GM12864 (cell line): ENCODE measurements at places on chromosomes 5 and 9.

DNA sequence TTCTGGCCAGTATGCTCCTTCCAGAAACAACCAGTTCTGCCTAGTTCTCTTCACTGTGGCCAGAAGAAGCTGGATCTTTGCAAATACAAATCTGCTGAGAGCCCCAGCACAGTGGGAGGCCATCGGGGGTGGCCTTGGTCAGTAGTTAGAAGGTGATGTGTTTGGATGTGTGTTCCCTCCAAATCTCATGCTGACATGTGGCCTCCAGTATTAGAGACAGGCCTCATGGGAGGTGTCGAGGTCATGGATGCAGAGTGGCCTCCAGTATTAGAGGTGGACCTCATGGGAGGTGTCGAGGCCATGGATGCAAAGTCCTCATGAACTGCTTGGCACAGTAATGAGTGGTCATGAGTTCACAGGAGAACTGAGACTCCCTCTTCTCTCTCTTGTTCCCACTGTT is 7.6 kb upstream of the IRX2 start:
- DNase-seq = no peak

GRCh38 chr5:54764102-54765090 is 221.0 kb downstream of the ESM1 start:
- no peak for DNase-seq

GRCh38 chr5:134240421-134240962 is 14.6 kb upstream of the PPP2CA start:
- DNase-seq = no peak

- no peak for DNase-seq
These were observed 66.2 kb upstream of the ZNF462 start for GRCh38 chr9:106796771-106797170.

DNA sequence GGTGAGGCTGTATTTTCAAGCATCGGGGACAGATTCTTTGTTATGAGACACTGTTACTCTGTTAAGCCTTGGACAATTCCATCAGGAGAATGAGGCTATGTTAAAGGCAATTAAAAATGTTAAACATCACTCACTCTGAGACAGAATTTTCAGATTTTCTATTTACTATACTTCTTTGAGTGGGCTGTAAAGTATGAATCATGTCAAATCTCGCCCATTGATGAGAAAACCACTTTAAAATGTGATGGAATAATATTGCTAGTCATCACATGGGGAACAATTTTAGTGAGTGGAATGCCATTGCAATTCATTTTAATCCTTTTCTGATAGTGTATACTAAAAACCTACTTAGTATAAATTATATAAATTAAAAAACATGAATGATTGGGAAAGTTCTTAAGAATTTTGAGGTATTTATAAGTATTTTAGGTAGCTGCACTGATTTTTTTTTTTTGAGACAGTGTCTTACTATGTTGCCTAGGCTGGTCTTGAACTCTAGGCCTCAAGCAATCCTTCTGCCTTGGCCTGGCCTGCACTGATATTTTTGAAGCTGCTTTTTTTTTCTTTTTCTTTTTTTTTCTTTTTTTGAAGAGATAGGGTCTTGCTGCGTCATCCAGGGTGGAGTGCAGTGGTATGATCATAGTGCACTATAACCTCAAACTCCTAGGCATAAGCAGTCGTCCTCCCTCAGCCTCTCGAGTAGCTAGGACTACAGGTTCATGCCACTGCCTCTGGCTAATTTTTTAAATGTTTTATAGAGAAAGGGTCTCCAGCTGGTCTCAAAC is 73.2 kb downstream of the KIAA1958 start:
- no peak for DNase-seq

GRCh38 chr9:68721666-68722330 is 16.8 kb downstream of the PIP5K1B start:
- DNase-seq = no peak

GRCh38 chr9:136281421-136282271 is 22.2 kb downstream of the CCDC187 start:
- no peak for DNase-seq

DNA sequence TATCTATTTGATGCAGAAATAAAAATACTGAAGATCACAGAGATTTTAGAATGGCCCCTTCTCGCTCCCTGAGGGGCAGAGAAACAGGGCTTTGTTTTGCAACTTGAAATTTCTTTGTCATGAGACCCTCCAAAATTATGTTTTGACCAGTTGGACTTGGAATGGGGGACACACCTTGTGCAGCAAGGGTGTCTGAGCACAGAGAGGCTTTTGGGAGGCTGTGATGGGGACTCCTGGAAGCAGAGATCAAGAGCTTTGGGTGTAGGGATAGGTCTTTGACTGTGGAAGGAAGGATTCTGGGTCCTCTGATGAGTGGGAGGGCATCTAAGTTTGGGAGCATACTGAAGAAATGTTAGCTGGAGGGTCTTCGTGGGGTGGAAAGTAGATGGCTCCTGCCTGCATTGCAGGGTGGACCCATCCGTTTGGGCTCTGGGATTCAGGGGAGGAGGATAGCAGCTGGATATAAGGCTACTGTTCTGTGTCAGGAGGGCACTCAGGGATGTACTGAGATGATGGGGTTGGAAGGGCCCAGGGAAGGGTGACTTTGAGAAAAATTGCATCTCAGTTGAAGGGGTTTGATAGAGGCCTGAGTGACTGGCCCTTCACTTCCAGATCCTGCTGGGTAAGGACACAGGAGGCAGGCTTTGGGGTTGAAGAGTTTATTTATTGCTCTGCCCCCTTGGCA is 1.8 kb upstream of the MYORG start:
- no peak for DNase-seq

- DNase-seq = no peak
These were observed 121.8 kb downstream of the CAVIN4 start for GRCh38 chr9:100699668-100700067.

DNA sequence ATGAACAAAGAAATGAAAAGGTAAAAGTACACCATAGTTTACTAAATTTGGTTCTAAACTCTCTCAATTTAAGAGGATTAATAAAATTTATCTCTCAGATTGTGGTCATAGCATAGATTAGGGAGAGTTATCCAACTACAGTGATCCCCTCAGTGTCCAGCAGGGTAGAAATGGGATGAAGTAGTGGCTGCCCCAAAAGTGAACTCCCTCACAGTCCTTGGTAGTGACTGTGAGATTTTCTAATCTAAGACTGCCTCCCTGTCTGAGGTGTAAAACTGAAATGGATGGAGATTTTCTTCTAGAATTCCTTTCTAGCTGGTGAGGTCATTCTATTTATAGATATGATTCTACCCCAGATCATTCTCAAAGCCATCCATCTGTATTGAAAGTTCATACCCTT is 455.5 kb downstream of the ACTL7B start:
- no peak for DNase-seq

- DNase-seq = no peak
These were observed 82.4 kb upstream of the PPP1R26 start for GRCh38 chr9:135397142-135397541.

DNA sequence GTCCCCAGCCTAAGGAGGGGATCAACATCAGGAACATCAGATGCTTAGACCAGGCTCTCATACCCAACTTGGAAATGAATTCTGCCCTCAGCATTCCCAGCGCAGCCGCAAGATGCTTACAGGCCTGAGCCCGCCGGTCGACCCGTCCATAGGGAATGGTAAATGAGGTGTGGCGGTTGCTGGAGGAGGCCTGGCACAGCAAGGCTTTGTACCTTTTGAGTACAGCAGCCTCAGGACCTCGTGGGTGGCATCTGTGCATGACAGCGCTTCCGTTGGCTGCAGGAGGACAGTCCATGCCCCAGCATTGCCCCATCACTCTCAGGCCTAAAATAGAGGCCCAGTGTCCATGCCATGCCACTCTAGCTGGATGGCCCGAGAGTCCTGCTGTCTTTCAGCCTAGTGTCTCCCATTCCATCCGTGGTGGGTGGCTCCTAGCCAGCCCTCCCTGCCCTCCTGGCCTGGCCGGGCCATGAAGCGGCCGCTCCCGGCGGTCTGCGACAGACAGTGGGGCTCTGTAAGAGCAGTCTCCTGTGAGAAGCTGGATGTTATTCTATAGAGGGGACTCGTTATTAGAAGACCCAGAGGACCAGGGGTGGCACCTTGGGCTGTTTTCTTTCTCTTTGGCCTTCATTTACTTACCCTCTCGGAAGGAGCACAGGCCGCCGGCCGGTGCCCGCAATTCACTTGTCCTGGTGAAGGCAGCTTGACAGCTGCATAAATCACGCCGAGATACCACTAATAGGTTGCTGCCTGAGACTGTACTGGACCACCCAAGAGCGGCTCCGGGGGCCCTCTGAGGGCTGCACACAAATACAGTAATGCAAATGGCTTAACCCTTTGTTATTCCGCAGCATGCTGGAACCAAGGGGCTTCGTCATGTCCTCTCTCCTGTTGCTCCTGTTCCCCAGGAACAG is 223.5 kb upstream of the TUT7 start:
- DNase-seq = no peak

DNA sequence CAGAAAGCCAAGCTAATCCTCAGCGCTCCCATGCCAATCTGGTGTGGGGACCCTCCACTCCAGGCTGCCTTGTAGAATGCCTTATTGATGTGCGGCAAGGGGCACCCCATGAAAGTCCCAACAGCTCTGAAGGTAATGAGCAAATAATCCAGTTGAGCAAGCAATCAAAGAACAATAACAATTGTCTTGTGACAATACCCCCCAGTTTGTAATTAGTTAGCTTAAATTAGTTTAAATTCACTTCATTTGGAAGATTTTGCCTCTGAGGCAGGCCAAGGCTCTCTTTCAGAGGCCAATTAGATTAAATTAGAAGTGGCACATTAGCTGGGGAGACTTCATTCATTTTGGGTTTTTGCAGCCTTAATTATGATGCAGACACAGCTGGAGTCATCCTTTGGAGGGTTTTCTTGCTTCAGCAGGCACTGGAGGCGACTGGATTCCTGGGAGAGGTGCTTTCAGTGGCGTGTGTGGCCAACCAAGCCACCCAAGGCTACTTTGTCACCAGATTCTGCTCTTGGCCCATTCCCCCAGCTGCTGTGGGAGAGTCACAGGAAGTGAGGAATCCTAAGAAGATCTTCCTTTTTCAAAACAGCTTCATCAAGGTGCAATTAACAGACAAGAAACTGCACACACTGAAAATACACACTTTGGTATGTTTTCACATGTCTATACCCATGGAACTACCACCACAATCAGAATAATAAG is 17.9 kb upstream of the FBP1 start:
- DNase-seq = no peak
